ENCODE measurements at places on chromosomes 6 and 20. TPM values are rescaled to one million over a fixed set of nuclear protein-coding genes. Genes with fewer than 3 reads are reported as not detected.

GRCh38 chr20:11332381-11332780 is 585.3 kb upstream of the BTBD3 start:
- no peak for DNase-seq

GRCh38 chr6:1464781-1465370 is 75.5 kb downstream of the FOXF2 start:
- DNase-seq = no peak

GRCh38 chr6:66226109-66226508 is 519.1 kb upstream of the EYS start:
- no peak for DNase-seq

GRCh38 chr6:146420255-146420654 is 123.4 kb upstream of the RAB32 start:
- no peak for DNase-seq

GRCh38 chr6:79802657-79803300 is 144.6 kb downstream of the ELOVL4 start:
- DNase-seq = no peak

- no peak for DNase-seq
Observed at GRCh38 chr6:40738551-40739193, 151.5 kb upstream of the LRFN2 start.

GRCh38 chr6:6867404-6867799 is 240.4 kb upstream of the RREB1 start:
- DNase-seq = no peak

GRCh38 chr20:10078403-10078802 is 43.6 kb downstream of the ANKEF1 start:
- DNase-seq = no peak

- no peak for DNase-seq
Observed at GRCh38 chr6:155021680-155022079, 26.6 kb downstream of the TIAM2 start.

ACOT13 gene
- 41.5 TPM for polyA plus RNA-seq

SLC32A1 gene
- not detected for polyA plus RNA-seq

VNN1 gene
- 1.5 TPM for polyA plus RNA-seq

SAMD10 gene
- 0.75 TPM for polyA plus RNA-seq

IMPG1 gene
- not detected for polyA plus RNA-seq

SMLR1 gene
- polyA plus RNA-seq = not detected

HBS1L gene
- polyA plus RNA-seq = 61.6 TPM

Measured in keratinocyte (primary cell).